ENCODE measurements at places on chromosomes 12 and 14.

GRCh38 chr12:76421046-76421445 lies 72.8 kb upstream of the BBS10 start:
- no peak for DNase-seq

GRCh38 chr14:67564236-67564635 lies 31.1 kb downstream of the PLEKHH1 start:
- DNase-seq = no peak

- peak; percentile 83 for DNase-seq
Observed at GRCh38 chr12:8989413-8989812, at the start of gene KLRG1. KLRG1 (plus strand) TSS chr12:8989546; CDS start chr12:8989636, 90 bp downstream.

- no peak for DNase-seq
Observed at GRCh38 chr12:948238-948637, 1.3 kb downstream of the RAD52 start.

- no peak for DNase-seq
Observed at GRCh38 chr12:52872644-52873389, 24.0 kb upstream of the KRT78 start.

DNA sequence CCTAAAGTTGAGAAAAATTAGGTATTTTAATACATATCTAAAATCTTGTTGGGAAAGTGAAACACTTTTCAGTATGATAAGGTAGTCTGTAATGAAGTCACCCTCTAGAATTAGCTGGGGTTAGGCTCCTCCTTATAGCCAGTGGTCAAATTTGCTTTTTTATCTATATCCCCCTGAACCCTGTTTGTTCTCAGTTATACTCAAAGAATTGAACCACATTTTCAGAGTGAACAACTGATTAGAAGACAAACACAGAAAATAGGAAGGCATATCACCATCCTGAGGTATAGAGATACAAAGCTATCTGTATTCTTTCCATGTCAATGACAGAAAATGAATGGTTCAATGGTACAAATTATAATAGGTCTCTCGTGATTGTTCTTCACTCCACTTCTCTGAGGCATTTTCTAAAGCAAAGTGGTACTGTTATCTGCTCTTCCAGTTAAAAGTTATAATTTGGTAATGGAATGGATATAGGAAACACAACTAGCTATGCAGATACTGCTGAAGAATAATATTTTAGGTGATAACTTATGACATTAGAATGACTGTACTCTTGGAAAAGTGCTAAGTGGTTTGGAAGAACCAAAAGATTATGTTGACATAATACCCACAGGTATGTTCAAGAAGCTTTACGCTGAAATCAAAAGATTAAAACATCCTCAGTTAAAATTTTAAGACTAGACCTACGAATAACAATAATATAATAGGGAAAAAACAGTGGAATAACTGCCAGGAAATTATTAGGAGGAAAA lies 27.6 kb downstream of the WASHC3 start:
- DNase-seq = no peak

DNA sequence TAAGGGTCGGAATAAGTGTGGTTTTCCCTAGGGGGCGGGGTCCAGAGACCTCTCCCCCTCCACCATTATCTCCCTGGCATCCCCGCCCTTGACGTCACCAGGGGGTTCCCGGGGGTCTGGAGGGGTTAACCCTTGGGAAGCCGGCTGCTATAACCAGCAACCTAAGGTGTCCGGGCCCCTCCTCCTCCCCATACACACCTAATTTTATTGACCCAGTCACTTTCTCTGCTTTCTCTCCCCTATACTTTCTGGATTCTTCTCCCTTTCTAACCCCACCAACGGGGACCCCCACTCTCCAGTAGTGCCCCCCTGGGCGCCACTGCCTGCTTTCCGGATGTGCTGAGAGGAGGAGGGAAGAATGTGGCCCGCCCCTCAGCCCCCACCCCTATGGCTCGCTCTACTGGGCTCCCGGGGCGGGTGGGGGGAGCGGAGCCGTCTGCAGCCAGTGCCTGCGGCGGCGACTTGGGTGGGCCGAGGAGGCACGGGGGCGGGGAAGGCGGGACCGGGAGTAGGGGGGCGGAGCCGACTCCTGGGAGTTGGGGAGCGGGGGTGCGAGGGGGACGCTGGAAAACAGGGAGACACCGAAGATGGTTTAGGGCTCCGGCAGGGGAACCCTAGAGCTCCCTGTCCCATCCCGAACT lies 1.8 kb downstream of the GLI1 start:
- DNase-seq = peak; percentile 28

- no peak for DNase-seq
Observed at GRCh38 chr12:59668674-59669073, 72.8 kb downstream of the SLC16A7 start.

Measured in endothelial cell of umbilical vein (primary cell).